ENCODE measurements at places on chromosomes 11 and 22.
A peak's percentile ranks its signal among the peaks of the same experiment; 100 is the strongest.

DNA sequence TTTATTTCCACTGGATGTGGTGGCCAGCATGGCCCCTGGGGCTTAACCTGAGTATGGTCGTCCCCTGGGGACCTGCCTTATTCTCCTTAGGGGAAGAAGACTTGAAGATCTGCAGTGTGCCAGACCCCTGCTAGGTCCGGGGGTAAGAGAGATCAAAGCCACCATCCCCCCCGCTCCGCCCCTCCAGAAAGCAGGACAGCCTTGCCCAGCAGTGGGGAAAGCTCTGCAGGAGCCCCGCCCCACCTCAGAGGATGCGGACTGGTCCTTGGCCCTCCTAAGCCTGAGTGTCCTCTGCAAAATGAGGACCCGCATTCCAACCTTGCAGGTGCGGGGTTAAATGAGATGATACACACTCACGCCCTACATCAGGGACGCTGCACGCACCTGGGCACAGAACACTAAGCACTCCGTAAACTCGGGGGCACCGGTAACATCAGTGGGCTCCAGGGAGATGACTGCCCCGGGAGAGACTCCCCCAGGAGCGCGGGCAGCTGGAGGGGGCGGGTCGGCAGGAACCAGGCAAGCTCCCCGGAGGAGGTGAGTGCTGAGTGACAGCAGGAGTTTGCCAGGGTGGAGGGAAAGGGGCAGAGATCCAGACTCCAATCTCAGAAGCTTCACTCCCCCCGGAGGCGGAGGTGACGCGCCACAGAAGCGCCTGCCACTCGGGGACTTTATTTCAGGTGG is 564 bp upstream of the ANO1 start:
- no peak for DNase-seq

- DNase-seq: no peak
These were observed 10.6 kb downstream of the RAB6A start for GRCh38 chr11:73750228-73750627.

DNA sequence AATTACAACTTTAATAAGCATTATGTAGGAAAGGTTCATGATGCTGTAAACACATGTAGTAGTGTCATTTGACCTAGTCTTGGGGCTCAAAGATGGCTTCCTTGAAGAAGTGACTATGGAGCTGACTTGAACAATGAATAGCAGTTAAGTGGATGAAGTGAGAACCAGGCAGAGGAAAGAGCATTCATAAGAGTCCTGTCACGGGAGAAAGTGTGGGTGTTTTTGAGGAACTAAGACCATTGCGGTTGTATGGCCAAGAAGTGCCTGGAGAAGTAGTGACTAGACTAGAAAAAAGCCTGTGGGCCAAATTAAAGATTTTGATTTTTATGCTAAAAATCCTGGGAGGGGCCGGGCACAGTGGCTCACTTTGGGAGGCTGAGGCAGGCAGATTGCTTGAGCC is 7.2 kb upstream of the IL18BP start:
- DNase-seq: no peak

GRCh38 chr22:28810821-28811491 is 10.6 kb upstream of the XBP1 start:
- peak; percentile 42 for DNase-seq

GRCh38 chr11:109819410-109819809 is 273.8 kb upstream of the ZC3H12C start:
- DNase-seq: no peak

DNA sequence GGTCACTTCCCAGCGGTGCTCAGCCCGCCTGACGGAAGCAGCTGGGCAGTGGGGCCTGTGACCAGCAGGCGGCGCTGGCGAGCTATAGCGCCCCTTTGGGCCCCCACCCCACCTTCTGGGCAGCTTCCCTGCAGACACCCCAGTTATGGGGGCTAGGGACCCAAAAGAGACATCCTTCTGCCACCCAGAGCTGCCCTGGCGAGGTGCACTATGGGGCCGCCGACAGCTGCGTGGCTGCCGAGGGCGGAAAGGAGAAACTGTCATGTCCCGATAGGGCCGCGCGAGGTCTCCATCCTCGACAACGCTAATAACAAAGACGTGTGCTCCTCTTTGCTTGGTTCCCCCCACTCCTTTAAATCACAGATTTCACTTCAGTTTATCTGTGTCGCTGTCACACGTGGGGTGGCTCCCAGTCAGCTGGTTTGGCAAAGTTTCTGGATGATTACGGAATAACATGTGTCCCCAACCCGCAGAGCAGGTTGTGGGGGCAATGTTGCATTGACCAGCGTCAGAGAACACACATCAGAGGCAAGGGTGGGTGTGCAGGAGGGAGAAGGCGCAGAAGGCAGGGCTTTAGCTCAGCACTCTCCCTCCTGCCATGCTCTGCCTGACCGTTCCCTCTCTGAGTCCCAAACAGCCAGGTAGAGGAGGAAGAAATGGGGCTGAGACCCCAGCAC is 673 bp upstream of the MYO7A start:
- peak; percentile 56 for DNase-seq

DNA sequence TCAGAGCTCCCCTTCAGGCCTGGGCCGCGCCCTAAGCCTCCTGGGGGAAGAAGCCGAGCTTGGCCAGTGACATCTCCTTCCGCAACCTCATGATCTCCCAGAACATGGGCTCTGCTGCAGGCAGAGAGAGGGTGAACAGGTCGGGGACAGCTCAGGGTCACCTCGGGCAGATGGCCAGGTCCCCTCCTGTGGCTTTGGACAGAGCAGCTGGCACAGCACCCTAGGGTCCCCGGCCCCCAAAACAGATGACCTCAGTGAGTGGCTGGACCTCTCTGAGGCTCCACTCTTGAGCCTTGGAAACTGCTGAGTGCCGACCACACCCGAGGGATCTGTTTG is 6.9 kb upstream of the FADS3 start:
- no peak for DNase-seq

GRCh38 chr11:111378861-111379601 is at the start of gene POU2AF1:
Gene POU2AF1, minus strand, starts transcription at chr11:111379275. Its CDS starts 98 bp downstream, at chr11:111379177.
- DNase-seq: peak; percentile 58

GRCh38 chr11:67111261-67111660 is 7.8 kb upstream of the KDM2A start:
- DNase-seq: no peak

GRCh38 chr11:130729678-130730300 is 186.5 kb downstream of the SNX19 start:
- no peak for DNase-seq

GRCh38 chr22:39362271-39362670 is 12.5 kb downstream of the SYNGR1 start:
- DNase-seq: no peak

GRCh38 chr11:59545179-59546020 is 34.1 kb downstream of the OR4D9 start:
- no peak for DNase-seq

DNA sequence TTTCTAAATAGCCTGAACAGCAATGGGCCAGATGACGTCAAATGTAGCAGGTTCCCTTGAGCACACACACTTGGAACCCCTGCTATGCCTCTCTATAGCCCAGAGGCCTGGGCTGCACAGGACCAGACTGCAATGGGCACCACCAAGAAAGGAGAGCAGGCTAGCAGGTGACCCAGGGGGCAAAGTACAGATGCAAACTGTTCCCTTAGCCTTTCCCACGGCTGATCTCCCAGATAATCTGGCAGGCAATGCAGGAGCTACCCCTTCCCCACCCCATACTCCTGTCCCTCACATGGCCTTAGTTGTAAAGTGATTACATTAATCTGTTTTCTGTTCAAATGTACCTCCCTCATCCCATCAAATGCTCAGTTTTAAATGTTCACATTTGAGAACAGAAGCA is 41.3 kb downstream of the SMCO4 start:
- no peak for DNase-seq

GRCh38 chr22:47173535-47174021 is 411.1 kb downstream of the TBC1D22A start:
- DNase-seq: no peak

- peak; percentile 80 for DNase-seq
These were observed 59.2 kb downstream of the MED15 start for GRCh38 chr22:20566420-20567260.

- no peak for DNase-seq
These were observed 15.8 kb upstream of the SLC36A4 start for GRCh38 chr11:93213622-93214021.

DNA sequence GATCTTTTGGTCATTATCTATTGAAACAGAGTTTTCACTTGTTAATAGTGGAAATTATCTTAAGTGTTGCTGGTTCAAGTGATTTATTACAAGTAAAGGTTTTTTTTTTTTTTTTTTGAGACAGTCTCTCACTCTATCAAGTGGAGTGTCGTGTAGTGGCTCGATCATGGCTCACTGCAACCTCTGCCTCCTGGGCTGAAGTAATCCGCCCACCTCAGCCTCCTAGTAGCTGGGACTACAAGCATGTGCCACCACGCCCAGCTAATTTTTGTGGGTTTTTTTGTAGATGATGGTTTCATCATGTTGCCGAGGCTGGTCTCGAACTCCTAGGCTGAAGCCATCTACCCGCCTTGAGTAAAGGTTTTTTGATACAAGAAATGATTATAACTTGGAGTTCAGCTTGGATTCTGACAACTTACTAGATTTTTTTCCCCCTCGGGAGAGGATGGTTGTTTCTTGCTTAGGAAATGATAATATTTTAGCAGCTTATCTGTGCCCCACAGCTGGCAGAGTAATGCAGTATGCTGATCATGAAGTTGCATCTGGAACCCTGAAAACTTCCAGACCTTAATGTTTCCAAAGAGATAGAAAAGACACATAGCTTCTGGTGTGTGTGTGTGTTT is 68.9 kb downstream of the MTMR3 start:
- DNase-seq: no peak

All from activated gamma-delta T cell treated with Interleukin-2 at 50 U/mL for 16 hours (primary cell).